ENCODE measurements at places on chromosomes 12 and 14.

- no peak for DNase-seq
These were observed 17.2 kb downstream of the PEX5 start for GRCh38 chr12:7206691-7207090.

DNA sequence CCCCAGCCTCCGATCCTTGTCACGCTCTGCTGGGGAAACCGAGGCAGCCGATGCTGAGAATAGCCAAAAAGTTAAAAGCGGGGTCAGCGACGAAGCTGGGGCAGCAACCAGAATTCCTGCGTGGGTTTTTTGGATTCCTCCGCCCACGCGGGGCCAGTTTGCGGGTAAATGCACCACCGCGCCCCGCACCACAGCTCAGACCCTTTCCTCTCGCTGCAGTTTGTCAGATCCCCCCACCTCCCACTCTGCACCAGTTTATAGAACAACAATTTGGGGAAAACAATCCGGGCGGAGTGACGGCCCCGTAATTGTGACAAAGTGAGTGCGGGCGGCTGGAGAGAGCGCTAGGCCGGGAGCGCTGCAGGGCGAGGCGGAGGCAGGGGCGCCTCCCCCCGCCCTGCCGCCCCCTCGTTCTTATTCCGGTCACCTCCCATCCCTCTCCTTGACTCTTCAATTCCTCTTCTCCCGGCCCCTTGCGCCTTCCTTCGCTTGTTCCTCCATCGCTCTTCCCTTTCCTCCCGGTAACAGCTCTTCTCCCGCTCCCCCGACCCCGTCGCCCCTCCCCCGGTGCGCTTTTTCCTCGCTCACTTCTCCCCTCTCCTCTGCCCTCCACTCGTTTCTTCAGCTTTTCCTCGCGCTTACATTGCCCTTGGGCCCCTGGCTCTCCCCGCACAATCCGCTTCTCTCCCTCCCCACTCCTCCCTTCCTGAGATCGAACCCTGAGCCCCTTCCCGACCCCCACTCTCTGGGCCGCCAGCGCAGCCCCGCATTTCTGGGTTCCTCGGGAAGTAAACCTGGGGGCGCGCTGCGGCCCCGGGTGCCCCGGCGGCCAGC is 646 bp upstream of the DNAJC22 start:
- DNase-seq = no peak

DNA sequence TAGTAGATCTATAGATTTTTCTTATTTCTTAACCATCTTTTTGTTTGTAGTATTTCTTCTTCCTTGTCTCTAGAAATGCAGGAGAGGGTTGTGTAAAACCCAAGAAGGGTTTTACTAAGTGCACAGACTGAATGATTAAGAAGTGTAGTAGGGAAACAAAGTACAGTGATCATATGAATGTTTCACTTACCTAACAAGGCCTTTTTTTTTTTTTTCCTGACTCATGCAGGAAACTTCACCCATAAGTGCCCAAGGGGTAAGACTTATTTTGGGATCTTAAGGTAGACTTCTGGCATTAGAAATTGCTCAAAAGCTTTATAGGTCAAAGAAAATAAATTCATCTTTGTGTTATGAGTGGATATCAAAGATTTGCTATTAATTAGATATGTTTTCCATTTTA is 10.2 kb downstream of the SCN8A start:
- no peak for DNase-seq

DNA sequence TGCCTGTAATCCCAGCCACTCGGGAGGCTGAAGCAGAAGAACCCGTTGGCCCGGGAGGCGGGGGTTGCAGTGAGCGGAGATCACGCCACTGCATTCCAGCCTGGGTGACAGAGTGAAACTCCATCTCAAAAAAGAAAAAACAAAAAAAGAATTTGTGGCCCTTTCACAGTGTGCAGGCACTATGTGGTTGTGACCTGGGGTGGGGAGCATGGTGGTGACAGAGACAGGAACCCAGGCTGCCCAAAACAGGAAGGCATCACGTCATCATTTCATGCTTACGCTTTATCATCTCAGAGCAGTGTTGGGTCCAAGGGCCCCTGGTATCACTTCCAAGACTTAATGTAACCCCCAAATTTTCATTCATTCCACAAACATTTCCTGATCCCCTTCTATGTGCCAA is 175.7 kb upstream of the GSC start:
- no peak for DNase-seq

- no peak for DNase-seq
These were observed 8.7 kb downstream of the PRKD1 start for GRCh38 chr14:29918981-29919380.

DNA sequence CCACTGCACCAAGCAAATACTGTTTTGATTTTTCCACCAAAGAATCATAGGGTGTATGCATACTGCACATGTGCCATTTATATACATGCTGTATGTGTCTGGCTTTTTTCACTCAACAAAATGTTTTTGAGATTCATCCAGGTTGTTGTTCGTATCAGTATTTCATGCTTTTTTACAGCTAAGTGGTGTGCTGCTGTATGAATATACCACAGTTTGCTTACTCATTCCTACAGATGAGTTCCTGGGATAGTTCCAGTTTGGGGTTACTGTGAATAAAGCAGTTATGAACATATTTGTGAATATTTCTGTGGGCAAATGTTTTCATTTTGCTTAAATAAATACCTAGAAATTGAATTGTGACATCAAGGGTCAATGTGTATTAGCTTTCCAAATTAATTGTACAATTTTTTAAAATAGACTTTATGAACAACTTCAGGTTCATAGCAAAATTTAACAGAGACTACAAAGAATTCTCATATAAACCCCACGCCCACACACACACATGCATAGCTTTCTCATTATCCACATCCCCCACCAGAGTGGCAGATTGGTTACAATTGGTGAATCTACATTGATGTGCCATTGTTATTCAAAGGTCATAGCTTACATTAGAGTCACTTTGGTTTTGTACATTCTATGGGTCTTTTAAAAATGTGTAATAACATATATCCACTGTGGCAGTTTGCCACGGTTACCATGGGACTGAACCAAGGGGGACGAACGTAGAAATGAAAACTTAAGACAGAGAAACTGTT is 6.9 kb upstream of the KRT6A start:
- DNase-seq = no peak

GRCh38 chr12:20272161-20272560 is 96.2 kb upstream of the PDE3A start:
- no peak for DNase-seq

GRCh38 chr12:104486363-104486750 is 29.6 kb downstream of the CHST11 start:
- DNase-seq = no peak

DNA sequence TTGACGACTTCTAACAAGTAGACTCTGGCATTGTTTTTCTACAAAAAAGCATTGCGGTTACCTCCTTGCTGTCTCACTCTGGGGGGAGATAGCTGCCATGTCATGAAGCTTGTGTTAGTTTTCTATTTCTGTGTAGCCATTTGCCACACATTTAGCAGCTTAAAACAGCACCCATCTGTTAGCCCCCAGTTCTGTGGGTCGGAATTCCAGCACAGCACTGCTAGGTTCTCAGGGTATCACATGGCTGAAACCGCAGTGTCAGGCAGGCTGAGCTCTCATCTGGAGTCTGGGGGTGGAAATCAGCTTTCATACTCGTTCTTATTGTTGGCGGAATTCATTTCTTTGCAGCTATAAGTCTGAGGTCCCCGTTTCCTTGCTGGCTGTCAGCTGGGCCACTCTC is 19.9 kb upstream of the STXBP6 start:
- DNase-seq = no peak

DNA sequence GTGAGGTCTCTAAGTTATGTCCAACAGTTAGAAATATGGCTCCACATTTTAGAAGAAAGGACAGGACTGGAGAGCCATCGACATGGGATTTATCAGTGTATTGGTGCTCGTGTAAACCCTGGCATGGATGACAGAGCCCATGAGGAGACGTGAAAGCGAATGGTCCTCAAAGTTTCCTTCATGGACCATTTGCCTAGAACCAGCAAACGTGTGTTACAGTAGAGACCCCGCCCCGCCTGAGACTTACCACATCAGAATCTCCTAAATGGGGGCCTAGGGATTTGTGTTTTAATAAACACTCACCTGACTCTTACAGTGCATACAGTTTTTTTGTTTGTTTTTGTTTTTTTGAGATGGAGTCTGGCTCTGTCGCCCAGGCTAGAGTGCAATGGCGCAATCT is 12.2 kb downstream of the EVL start:
- DNase-seq = no peak

DNA sequence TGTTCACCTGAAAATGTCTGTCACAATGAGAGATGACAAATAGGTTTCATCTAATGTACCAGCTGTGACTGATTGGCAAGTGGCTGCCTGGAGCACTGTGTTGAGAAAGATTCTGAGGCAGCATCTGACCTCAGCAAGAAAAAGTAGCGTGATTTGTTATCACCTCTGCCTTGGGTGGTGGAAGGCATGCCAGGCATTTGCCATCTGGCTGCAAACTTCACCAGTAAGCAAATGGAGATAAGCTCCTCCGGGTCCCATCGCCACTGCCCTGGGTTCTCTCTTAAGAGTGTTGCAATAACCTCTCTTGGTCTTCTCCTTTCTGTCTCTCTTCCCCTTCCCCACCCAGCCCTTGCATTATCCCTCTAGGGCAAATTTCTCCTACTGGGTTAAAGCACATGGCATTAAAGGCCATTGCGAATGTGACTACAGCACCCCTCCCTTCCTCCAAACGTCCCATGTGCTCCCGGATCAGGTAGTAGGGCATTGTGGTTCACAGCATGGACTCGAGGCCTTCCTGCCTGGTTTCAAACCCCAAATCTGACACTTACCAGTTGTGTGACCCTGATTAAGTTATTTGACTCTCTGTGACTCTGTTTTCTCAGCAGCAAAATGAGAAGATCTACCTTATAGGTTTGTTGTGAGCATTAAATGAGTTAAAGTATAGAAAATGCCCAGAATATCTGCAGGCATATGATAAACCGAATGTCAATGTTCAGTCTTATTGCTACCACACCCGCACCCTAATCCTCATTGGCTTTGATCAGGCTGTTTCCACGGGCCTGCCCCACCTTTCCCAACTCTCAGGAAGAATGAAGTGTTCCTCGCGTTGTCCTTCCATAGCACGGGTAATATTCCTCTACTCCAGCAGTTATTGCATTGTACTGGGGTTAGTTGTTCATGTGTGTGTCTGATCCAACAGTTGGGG is 8.2 kb upstream of the LGALS3 start:
- no peak for DNase-seq

DNA sequence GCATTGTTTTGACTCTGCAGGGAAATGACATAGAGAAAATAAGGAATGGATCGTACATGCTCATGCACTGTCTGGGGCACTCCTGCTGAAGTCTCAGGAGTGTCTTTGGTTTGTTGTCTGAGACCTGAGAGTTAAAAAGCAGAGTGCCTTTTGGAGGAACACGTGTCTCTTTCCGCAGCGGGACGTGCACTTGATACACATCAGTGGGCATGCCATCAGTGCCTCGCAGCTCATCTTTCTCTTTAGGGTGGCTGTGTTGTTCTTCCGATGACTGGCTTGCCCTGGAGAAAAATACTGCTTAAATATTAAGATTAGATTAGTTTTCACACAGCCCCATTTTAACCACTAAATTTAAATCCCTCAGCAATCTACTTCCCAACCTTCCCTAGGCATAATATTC is 835.9 kb downstream of the DIO2 start:
- DNase-seq = no peak

GRCh38 chr12:109758426-109759420 is 45.1 kb downstream of the FAM222A start:
- no peak for DNase-seq

GRCh38 chr14:35533357-35534207 is at the start of gene INSM2:
Gene INSM2, plus strand, starts transcription at chr14:35534164. Its CDS starts 89 bp downstream, at chr14:35534253.
- DNase-seq = peak; percentile 84

- DNase-seq = no peak
These were observed 59.9 kb downstream of the LIN7A start for GRCh38 chr12:80877721-80878265.

DNA sequence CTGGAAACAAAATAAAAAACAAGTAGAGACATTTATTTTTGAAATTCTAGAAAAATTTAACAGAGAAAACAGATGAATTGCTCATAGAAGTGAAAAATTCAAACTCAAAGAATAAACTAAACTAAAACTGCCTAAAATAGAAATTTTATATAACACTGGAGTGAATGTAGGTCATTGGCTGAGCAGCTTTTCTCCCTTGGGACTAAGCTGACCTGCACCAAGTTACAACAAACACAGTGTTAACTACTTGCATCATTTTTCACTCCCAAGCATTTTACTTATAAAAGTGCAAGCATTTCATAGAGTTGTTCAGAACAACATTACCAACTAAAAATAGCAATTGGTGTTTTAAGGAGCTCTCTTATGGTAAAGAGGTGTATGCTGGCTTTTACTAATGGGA is 298.1 kb downstream of the MED13L start:
- DNase-seq = no peak

- DNase-seq = no peak
These were observed 3.6 kb upstream of the DHRS2 start for GRCh38 chr14:23632461-23633159.

DNA sequence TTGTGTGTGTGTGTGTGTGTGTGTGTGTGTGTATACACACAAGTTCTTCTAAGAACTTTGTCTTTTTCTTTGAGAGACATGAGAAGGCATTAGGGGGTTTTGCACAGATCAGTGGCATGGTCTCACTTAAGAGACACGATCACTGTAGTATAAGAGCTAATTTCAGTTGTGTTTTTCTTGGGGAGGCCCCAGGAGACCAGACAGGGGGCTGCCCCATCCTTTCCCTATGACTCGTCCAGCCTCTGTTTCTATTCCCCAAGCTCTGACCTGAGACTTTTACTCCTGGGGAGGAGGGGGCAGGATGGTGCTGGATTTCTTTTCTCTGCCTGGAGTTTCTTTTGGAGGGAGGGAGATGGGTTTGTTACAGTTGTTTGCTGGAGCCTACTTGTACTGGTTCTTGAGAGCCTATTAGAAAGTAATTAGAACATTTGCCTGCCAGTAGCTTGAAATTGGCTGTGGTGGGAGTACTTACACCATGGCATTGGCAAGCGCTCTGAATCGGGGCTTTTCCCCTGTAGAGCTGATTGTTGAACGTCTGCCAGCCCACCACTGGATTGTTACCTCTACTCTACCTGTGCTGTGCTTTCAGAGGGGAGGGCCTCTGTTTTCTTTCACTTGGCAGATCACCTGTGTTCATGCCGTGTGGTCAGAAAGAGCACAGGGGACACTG is 109.5 kb downstream of the TSPAN9 start:
- DNase-seq = no peak

GRCh38 chr14:22174412-22175277 is 414.4 kb downstream of the DAD1 start:
- DNase-seq = no peak

GRCh38 chr12:46082490-46083200 is 92.3 kb upstream of the SCAF11 start:
- DNase-seq = no peak
